ENCODE measurements at places on chromosomes 7 and 10.

GRCh38 chr10:80407812-80408241 lies 524 bp upstream of the PRXL2A start:
- DNase-seq: peak; percentile 71

GRCh38 chr7:26199301-26200037 lies 1.1 kb downstream of the HNRNPA2B1 start:
- DNase-seq: peak; percentile 72

DNA sequence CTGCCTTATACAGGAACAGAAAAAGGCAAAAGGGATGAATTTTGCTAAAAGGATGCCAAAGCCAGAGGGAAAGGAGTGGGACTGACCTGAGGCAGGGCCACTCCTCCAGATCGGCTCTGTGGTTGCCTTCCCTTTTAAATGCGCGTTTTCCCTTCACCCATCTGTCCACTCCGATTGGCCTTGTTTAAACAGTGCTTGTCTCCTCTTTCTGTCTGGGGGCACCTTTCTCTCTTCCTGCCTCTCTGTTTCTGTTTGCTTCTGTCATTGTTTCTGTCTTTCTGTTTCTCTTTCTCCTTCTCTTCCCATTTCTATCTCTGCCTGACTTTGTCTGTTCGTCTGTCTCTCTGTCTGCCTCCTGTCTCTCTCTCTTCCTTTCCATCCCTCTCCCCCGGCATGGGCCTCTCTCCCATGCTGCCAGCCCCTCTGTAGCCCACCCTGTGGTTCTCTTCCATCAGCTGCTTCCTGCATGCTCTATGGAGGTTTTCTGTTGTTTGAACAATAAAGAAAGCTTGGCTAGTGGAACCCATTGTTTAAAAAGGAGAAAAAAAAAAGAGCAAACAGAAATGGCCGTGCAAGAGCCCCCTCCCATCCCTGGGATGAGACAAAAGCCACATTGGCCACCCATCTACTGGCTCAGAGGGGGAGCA lies 29.5 kb upstream of the HSPB1 start:
- DNase-seq: no peak

DNA sequence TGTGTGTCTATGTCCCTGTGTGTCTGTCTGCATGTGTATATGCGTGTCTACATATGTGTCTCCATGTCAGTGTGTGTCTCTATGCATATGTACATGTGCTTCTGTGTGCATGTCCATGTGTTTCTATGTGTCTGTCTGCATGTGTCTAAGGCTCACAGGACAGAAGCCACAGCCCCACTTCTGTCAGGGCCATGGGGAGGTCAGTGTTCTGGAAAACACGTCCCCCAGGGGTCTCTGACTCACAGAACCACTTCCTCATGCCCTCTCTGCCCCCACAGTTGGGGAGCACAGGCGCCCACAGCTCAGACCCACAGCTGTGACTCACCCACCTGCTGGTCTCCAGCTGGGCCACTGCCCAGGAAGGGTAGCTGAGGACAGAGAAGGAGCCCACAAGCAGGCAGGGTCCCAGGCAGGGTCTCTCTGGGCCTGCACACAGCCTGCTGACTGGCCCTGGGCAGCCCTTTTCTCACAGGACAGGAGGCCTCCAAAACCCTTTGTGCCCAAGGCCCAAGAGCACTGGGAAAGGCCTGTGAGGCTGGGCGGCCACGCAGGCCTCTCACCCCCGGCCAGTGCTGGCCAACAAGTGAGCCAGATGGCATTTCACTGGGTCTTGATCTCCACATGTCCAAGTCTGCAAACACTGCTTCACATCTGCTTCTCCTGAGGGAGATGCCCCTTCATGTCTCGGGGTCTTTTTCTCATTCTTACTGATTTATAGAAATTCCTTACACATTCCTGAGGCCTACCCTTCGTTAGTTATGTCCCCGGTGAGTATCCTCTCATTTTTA lies 102.9 kb upstream of the FAM20C start:
- no peak for DNase-seq
